Central memory CD4-positive, alpha-beta T cell (primary cell): ENCODE measurements at places on chromosomes 5 and 9.
A peak's percentile ranks its signal among the peaks of the same experiment; 100 is the strongest.

- no peak for DNase-seq
These were observed 10.4 kb upstream of the SLC45A2 start for GRCh38 chr5:33994845-33995244.

DNA sequence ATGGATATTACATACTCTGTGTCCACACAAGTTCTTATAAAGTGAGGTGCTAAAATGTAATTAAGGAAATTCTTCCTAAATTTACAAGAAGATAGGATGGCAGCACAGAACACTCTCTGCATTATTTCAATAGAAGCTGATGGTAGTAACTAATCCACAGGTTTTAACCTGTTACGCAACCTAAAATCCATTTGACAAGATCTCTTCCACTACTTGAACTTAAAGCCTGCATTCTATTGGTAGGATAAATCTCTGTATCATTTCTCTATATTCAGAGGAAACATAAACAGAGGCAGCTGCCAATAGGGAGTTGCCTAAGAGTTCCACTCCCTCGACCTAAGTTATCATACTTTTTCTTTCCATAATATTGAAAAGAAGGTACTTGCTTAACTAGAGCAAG lies 21.6 kb downstream of the CDC37L1 start:
- no peak for DNase-seq

- DNase-seq: no peak
These were observed 177.9 kb downstream of the GNAQ start for GRCh38 chr9:77853716-77854115.

DNA sequence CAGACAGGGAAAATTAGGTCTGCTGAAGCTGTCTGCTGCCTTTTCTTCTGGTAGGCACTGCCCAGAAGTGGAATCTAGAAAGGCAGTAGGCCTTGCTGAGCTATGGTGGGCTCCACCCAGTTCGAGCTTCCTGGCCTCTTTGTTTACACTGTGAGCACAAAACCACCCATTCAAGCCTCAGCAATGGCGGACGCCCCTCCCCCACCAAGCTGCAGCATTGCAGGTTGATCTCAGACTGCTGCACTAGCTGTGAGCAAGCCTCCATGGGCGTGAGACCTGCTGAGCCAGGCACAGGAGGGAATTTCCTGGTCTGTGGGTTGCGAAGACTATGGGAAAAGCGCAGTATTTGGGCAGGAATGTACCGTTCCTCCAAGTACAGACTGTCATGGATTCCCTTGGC lies 18.5 kb downstream of the AGTPBP1 start:
- peak; percentile 69 for DNase-seq

GRCh38 chr5:376799-377325 lies 55.3 kb downstream of the AHRR start:
- no peak for DNase-seq

DNA sequence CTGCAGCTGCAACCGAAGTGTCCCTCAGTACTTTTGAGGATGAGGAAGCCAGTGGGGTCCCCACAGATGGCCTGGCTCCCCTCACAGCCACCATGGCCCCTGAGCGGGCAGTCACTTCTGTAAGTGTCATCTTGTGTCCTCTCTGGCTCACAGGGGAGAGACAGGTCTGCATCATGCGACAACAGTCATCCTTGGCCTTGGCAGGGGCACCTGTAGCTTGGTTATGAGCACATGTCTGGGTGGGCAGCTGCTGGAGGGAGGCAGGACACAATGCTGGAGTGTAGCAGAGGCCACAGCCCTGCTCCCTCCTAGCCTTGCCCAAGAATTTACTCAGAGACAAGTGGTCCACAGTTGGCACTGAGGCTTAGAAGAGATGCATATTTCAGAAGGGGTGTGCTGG lies 71.7 kb downstream of the COL15A1 start:
- no peak for DNase-seq

DNA sequence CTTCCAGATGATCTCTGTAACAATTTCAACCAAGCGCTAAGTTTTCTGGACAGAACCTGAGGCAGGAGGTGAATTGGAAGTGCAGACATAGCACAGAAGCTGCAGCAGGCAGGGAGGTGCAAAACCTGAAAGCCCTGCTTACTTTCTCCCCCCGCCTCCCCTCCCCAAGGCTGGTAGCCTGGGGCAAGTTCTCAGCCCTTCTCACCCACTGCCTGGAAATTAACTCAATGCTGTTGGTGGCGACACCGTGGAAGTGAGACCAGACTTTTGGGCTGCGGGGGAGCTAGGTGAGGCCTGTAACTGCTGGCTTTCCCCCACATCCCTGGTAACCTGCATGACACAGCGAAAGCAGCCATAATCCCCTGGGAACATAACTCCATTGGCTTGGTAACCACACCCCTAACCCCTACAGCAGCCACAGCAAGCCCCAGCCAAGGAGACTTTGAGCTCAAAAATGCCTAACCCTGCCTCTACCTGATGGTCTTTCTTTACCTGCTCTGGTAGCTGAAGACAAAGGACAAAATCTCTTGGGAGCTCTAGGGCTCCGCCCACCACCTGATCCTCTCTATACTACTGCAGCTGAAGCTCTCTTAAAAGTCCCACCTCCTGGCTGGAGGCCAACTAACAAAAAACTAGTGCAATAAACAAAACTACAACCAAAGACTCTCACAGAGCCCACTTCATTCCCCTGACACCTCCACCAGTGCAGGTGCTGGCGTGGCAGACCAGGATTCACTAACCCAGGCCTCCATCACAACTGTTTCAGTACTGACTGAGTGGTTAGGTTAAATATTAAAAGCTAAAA lies 11.9 kb upstream of the OR13C8 start:
- no peak for DNase-seq

DNA sequence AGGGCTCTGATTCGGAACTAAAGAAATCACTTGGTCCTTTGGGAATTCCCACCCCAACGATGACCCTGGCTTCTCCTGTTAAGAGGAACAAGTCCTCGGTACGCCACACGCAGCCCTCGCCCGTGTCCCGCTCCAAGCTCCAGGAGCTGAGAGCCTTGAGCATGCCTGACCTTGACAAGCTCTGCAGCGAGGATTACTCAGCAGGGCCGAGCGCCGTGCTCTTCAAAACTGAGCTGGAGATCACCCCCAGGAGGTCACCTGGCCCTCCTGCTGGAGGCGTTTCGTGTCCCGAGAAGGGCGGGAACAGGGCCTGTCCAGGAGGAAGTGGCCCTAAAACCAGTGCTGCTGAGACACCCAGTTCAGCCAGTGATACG lies 83.4 kb downstream of the GOLPH3 start:
- DNase-seq: no peak

DNA sequence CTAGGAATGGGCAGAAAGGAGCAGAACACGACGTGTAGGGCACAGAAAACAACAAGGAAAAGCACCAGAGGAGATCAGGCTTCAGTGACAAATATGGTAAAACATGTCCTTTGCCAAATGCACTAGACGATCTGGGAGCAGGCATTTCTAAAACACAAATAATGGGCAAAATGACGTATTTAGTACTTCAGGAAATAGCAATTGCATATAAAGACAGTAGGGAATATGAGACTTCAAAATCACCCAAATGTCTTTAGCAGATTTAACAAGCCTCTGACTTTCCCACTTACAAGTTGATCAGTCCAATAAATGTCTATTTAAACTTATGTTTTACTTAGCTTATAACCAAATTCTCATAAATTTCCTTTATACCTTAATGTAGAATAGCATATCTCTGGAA lies 969.6 kb upstream of the C9orf72 start:
- no peak for DNase-seq

GRCh38 chr5:149299451-149300054 lies 27.9 kb downstream of the AFAP1L1 start:
- DNase-seq: no peak

GRCh38 chr9:137109250-137110146 lies 5.0 kb downstream of the DPP7 start:
- no peak for DNase-seq

DNA sequence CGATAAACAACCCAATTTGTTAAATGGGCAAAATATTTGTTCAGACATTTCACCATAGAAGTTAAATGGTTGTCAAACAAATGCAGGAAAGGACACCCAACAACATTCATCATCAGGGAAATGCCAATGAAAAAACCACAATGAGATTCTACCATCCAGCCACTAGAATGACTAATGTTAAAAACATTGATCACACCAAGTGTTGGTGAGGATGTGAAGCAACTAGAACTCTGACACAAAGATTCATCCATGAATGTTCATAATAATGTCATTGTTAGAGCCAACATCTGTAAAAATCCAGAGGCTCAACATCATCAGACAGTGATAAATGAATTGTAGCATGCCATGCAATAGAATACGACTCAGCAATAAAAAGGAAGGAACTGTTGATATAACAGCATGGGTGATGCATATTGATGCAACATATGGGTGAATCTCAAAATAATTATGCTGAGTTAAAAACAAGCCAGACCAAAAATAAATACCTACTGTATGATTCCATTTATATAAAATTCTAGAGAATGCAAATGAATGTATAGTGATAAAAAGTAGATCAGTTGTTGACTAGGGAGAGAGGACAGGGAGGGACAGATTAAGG lies 55.9 kb upstream of the UNC5A start:
- DNase-seq: no peak

- no peak for DNase-seq
These were observed 162.6 kb upstream of the PPP1R2B start for GRCh38 chr5:156687514-156687913.

DNA sequence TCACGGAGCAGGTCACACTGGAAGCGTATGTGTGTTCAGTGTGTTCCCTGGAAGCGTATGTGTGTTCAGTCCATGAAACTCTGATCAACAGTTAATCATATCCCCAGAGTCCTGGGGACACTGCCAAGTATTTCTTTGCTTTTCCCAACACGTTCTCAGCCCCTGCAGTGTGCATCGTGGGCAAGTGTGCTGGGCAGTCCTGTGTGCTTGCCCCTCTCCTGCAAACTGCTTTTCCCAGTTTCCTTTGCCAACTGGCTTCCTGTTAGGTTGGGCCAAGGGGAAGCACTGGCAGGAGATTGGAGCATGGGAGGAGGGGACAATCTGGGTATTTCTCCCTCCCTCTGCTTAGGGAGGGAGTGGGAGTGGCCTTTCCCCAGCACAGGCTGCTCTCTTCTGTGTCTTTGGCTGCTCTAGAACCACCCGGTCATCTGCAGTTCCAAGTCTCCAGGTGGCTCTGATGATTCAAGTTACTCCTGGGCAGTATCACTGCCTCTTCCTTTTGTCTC lies 36.8 kb upstream of the NEK6 start:
- no peak for DNase-seq

- no peak for DNase-seq
These were observed 403.3 kb downstream of the PLK2 start for GRCh38 chr5:58056546-58056945.

- DNase-seq: no peak
These were observed 28.0 kb downstream of the ATP6V0E1 start for GRCh38 chr5:173011566-173011965.

GRCh38 chr5:153655201-153655510 lies 164.7 kb downstream of the GRIA1 start:
- DNase-seq: no peak

GRCh38 chr5:136522217-136522956 lies 157.0 kb upstream of the TRPC7 start:
- DNase-seq: no peak

DNA sequence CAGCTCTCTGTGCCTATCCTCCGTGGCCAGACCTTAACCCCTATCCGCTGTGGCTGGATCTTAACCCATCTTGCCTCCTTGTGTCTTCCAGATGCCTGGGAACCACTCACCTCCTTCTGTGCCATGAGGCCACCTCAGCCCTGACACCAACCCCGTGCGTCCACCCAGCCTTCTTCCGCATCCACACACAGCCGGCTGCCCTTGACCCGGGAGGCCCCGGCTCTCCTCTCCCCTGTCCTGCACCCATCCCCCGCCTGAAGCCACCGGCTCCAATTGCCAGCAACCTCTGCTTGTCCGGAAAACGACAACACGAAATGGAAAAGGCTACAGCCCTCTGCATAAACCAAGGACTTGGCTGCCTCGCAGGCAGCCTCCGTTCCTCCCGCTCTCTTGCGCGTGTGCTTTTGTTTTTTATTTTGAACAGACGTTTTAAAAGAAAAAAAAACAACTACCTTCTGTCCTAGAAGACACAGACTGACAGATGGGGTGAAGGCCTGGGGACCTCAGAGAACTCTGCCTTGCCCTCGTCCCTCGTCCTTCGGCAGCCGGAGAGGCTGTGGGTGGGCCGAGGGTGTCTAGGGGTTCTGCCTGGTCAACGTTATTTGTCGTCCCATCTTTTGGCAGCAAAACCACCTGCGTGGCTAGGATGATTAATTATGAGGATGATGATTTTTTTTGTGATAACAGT lies 32.5 kb upstream of the HMCN2 start:
- DNase-seq: no peak

GRCh38 chr5:69049151-69049550 lies 44.7 kb upstream of the SLC30A5 start:
- no peak for DNase-seq

DNA sequence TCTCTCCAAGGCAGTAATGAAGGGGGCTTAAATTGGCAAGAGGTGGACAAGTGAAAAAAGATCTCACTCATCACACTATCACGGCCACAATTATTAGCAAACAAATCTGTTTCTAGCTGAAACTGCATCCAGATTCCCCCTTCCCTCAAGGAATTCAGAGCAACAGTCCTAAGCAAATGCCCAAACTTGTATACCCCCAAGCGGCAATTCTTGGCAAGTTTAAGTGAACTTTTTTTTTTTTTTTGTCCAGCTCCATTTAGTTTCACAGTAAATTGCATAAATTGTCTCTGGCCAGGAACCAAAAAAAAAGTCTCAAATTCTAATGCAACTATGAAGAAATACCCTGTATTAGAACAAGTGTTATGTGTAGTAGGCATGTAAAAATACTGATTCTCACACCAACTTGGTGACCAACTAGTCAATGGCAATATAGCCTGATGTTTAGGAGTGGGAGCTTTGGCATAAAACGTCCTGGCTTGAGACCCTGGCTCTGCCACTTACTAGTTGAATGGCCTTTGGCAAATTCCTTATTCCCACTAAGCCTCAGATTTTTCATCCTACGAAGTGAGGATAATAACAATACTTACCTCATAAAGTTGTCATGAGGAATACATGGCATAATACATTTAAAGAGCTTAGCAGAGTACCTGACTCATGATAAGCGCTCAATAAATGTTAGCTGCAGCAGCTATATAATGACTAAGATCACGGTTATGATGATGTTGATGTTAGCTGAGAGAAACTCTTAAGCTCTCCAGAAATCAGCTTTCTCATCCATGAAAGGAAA lies 193.2 kb downstream of the ADAMTSL1 start:
- DNase-seq: no peak

DNA sequence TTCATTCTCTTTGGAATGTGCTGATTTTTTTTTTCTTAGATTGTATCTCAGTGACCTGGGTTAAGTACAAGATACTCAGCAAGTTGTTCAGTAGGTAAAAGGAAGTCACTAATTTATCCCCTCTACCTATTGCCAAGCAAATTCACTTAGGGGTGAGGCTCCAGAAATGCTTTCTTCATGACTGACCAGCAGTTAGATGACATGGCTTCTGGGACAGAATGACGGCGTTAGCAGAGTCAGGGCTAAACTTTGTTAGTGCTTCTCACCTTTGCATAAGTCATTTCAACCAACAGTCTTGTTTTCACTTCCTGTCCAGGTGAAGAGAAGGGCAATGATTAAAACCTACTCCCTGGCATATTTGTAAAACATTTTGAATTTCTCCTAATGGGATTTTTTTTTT lies 20.2 kb upstream of the MTAP start:
- DNase-seq: no peak
